ENCODE measurements at places on chromosomes 13 and 19. TPM values are rescaled to one million over a fixed set of nuclear protein-coding genes. Genes with fewer than 3 reads are reported as not detected.

Gene IQCN
- total RNA-seq: 23.6 TPM

Gene RFX1
- 9.4 TPM for total RNA-seq

Gene LYPD5
- not detected for total RNA-seq

Gene KATNAL1
- 74.6 TPM for total RNA-seq

Gene FBXW9
- 7.4 TPM for total RNA-seq

Gene PSG6
- total RNA-seq: not detected

Gene CEACAM8
- total RNA-seq: not detected

Gene KCNJ14
- 1.0 TPM for total RNA-seq

Gene CGB1
- not detected for total RNA-seq

Gene FARSA
- total RNA-seq: 71.6 TPM

Gene ZNF473
- 13.4 TPM for total RNA-seq

Gene ZNF471
- 18.7 TPM for total RNA-seq

Gene ZNF480
- 21.8 TPM for total RNA-seq

Gene SLITRK1
- total RNA-seq: 69.8 TPM

Gene CCL25
- not detected for total RNA-seq

Gene CRLF1
- total RNA-seq: 55.3 TPM

Gene BCKDHA
- 11.0 TPM for total RNA-seq

Gene CYP4F2
- not detected for total RNA-seq

Gene PBX4
- total RNA-seq: 56.1 TPM

Gene UBE2L5
- total RNA-seq: not detected

Gene S1PR5
- not detected for total RNA-seq

Gene CFAP97D2
- not detected for total RNA-seq

Gene CYP4F8
- not detected for total RNA-seq

Gene CYP4F3
- not detected for total RNA-seq

Gene IGFL3
- not detected for total RNA-seq

Gene RPS19
- total RNA-seq: 1,637 TPM

Gene LYPD3
- total RNA-seq: 0.56 TPM

Gene NLRP12
- 0.12 TPM for total RNA-seq

Gene SULT2B1
- total RNA-seq: not detected

Gene PALM3
- 6.7 TPM for total RNA-seq

Gene SSC5D
- 7.6 TPM for total RNA-seq

Gene COL5A3
- 0.10 TPM for total RNA-seq

Gene NHLRC3
- 16.2 TPM for total RNA-seq

Gene SGCG
- total RNA-seq: 2.6 TPM

Gene SHD
- 254 TPM for total RNA-seq

Gene LILRB3
- not detected for total RNA-seq

Gene PCSK4
- 21.2 TPM for total RNA-seq

Gene ZNF382
- total RNA-seq: 77.1 TPM

Gene GJB2
- total RNA-seq: not detected

Gene C19orf44
- 5.0 TPM for total RNA-seq
